ENCODE measurements at places on chromosomes 4 and X. TPM values are rescaled to one million over a fixed set of nuclear protein-coding genes. Genes with fewer than 3 reads are reported as not detected.

BMX gene
- total RNA-seq: not detected

DNA sequence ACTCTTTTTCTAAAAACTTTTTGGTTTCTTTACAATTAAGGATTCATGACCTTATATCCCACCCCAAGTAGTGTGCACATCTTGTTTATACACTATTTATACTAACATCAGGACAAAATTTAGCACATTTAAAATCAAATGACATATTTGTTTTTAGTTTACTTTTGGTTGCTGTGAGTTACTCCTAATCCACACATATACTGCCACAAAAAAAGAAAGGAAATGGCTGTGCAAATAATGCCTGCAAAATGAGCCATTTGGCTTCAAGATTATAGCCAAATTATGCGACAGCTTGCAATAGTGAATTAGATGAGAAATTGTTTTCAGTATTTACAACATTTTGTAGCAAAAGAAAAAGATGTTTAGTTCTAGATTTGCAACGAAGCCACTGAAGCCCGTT, 10.4 kb upstream of the ARHGEF38 start:
- no peak overlapping the region for H3K4me3 ChIP-seq
- no peak overlapping the region for H3K27ac ChIP-seq
- H3K36me3 ChIP-seq: no peaks in the 10 kb centered on the region
- no peaks in the 10 kb centered on the region for H3K4me1 ChIP-seq

GRCh38 chr4:151674804-151675391, 85.9 kb downstream of the GATB start:
- DNase-seq: no peak
- no peaks in the 10 kb centered on the region for H3K36me3 ChIP-seq
- H3K27ac ChIP-seq: no peak overlapping the region
- H3K4me3 ChIP-seq: no peak overlapping the region

DNA sequence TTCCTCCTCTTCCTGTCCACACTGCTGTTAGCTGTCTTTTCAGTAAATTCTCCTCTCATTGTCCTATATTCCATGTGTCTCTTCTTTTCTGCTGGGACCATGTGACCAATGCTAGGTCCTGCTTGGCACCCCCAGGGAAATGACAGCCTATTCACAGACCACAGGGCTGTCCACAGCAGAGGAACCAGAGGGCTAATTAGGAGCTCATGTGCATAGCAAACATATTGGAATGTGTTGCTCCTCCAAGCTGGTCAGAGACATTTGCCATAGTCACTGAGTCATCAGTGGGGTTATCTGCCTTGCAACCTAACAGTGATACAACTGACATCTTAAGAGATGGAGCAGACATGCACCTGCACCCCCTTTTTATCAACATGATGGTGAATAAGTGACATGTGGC, 67.9 kb upstream of the PUDP start:
- no peaks in the 10 kb centered on the region for H3K36me3 ChIP-seq
- H3K4me1 ChIP-seq: no peaks in the 10 kb centered on the region
- no peak overlapping the region for H3K4me3 ChIP-seq

- H3K4me1 ChIP-seq: peaks cover 8% of the 10 kb centered on the region
- no peak overlapping the region for H3K27ac ChIP-seq
- no peaks in the 10 kb centered on the region for H3K27me3 ChIP-seq
- H3K36me3 ChIP-seq: no peaks in the 10 kb centered on the region
- H3K4me3 ChIP-seq: no peak overlapping the region
Observed at GRCh38 chr4:6092131-6092530, 73.9 kb upstream of the C4orf50 start.

- DNase-seq: no peak
- no peak overlapping the region for H3K4me3 ChIP-seq
Observed at GRCh38 chrX:142233400-142233799, 28.3 kb upstream of the MAGEC2 start.
